NCI-H187 treated with DMSO at 0.1 percent for 48 hours (cell line): ENCODE measurements at places on chromosomes 7 and 10.

DNA sequence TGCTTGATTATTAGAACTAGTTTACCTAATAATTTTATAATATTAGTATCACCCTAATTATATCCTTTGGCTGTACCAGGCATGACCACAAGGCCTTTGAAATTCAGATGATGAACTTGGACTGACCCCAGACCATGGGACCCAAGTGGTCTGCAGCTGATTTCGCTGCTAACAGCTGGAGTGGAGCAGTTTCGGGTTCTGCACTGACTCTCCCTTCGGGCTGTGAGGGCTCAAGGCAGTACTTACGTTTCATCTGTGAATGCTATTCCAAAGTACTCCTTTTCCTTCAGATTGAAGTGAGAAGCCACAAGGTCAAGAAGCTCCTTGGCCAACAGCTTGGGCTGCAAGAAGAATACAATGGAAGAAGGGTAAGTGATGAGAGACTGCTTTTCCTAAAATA is 223.8 kb downstream of the PRPF18 start:
- no peak for DNase-seq

- no peak for DNase-seq
Measured at GRCh38 chr10:52631648-52632047, 140.9 kb downstream of the MBL2 start.

GRCh38 chr10:27715505-27715904 is 30.1 kb downstream of the MKX start:
- no peak for DNase-seq

DNA sequence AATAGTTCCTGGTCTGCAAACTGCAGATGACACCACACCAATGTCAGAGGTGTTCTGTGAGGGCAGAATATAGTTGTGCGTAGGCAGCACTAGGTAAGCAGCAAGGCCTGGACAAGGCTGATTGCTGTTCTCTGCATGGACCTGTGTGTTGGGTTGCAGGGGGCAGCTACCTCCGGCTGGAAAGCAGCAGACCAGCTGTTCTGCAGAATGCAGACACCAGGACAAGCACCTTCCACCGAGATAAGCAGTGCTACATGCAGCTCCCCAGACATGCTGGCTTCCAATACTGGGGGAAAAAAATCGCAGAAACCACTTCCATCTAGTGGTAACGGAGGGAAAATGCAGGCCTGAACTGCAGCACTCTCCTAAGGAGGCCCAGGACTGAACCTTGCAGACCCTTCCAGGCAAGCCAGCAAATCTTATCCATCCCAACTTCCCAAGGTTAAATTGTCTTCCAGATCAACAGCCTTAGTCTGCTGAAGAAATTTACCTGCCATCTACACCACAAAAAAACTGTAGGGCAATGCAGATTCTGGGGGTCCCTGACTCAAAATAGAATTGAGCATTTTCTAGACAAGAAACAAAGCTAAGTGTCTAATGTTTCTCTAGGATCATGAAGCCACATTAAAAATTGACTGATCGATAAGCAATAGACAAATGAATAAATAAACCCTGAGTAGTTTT is 50.5 kb upstream of the COBL start:
- peak; percentile 19 for DNase-seq

GRCh38 chr7:11655642-11656041 is 176.4 kb downstream of the THSD7A start:
- no peak for DNase-seq
